ENCODE measurements at places on chromosomes 12 and 14.

- DNase-seq: no peak
These were observed 13.6 kb downstream of the ARHGAP5 start for GRCh38 chr14:32090686-32091085.

DNA sequence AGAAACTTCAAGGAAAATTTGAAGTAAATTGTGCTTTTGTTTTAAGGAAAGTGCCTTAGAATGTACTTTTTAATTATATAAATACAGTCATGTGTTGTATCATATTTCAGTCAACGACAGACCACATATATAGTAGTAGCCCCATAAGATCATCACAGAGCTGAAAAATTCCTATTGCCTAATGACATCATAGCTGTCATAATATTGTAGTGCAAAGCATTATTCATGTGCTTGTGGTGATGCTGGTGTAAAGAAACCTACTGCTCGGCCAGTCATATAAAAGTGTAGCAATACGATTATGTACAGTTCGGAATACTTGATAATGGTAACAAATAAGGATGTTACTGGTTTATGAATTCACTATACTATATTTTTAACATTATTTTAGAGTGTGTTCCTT, 198.9 kb upstream of the SLC16A7 start:
- DNase-seq: no peak

DNA sequence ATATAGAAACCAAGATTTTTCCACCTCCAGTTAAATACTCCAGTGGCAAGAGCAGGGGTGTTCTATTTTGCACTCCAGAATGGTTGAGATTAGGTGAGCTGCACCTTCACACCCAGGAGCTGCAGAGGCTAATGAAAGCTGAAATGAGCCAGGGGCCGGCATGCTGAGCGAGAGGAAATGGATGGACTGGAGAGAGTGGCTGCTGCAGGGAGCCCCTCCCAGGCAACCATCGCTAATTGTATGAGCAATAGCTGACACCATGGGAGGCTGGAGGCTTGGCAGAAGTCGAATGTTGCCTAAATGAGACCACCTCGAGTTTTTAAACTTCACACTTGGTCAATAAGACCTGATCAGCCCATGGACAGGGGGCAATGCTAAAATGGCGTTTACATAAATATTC, 301.8 kb upstream of the TMPO start:
- DNase-seq: no peak

- peak; percentile 48 for DNase-seq
These were observed 22.2 kb upstream of the GPR132 start for GRCh38 chr14:105087308-105087962.

- no peak for DNase-seq
These were observed 46.5 kb downstream of the ARID2 start for GRCh38 chr12:45775964-45776363.

DNA sequence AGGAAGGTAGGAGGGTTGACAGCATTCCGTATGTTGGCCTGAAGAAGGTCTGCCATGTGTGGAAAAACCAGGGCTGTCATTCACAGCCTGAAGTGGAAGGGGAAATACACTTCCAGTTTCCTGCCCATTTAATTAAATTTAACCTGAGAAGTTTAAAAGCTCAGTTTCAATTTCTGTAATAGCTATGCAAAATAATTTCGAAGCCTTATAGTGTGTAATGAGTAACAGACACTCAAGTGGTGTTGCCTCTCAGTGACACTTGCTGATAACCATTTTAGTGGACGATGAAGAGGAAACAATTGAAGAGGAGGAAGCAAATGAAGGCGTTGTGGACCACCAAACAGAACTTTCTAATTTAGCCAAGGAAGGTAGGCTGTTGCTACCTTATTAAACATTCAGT, 44.8 kb downstream of the EP400 start:
- DNase-seq: no peak

All from CD4-positive, alpha-beta T cell treated with Interleukin-17A for 4 hours (primary cell).